ENCODE measurements at places on chromosomes 3 and 15.

GRCh38 chr15:66169023-66169422 is 84.5 kb downstream of the MEGF11 start:
- DNase-seq: peak; percentile 5

GRCh38 chr15:64161688-64162477 is 939 bp downstream of the PPIB start:
- no peak for DNase-seq

- DNase-seq: peak; percentile 88
Observed at GRCh38 chr3:32460031-32460749, 42.5 kb downstream of the CMTM6 start.

DNA sequence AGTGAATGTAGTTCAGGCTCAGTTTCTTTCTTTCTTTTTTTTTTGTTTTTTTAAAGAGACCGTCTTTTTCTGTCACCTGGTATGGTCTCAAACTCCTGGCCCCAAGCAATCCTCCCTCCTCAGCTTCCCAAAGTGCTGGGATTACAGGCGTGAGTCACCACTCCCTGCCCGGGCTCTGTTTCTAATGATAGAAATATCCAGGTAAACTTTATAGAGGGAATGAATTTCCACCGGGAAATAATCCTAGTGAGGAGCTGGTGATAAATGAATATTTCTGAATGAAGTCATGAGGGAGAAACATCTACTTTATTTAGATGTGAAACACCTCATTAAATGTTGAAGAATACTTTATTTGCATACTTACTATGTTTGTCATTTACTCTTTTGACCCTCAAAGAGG is 7.2 kb downstream of the RNF13 start:
- no peak for DNase-seq

DNA sequence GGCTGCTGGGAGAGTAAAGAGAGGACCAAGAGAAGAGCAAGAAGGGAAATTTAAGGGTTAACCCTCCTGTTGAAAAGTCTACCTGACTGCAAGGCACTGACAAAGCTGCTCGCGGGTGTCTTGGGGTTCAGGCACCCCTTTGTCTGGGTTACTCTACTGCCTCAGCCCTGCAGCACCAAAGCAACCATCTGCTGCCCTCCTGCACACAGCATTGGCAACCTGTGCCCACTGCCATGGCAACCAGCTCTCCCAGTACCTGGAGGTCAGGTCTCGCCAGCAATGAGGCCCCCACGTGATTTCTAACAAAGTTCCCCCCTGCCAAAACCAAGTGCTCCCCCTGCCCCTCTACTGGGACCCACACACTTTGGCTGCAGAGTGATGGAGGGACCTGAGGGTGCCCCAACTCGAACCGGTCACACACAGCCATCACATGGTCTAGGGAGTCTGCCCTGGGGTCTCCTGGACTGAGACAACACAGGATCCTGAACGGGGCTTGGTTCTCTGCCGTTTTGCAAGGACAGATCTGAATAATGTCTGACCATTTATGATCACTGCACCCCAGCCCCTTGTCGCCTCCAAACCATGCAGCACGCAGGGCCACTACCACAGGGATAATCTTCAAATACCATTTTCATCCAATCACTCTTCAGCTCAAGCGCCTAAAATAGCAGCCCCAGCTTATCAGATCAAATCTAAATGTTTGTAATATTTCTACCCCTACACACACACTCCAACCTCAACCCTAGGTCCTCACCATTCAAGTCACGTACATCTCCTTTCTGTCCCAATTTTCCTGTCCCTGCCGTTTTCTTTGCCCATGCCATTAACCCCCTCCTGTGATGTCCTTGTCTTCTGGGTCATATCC is 50.7 kb downstream of the ADCY5 start:
- DNase-seq: no peak

GRCh38 chr3:69448877-69449276 is 63.0 kb upstream of the FRMD4B start:
- DNase-seq: no peak

DNA sequence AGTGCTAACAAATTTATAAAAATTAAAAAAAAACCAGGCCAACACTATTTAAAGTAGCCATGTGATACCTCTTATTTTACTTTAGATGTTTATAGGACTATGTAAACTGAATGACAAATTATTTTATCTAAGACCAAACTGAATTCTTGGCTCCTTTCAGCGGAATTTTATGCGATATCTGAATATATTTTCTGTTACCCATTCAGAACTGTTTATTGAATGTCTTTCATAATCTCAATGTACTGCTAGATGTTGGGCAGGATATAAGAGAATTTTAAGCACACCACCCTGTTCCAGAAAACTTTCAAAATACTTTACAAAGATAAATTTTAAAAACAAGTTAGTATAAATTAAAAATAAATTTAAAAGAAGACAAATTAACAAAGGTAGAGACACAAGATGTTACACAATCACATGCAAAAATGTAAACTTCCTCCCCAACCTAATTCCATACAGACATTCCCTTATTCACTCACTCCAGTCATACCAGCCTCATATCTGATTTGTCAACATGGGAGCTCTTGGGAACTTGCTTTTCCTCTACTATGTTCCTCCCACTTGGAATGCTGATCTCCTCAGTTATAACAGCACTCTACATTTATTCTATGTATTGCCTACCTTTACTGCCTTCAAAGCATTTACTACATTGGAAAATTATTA is 154.6 kb upstream of the MBNL1 start:
- DNase-seq: no peak

Measured in activated CD4-positive, alpha-beta T cell treated with anti-CD3 and anti-CD28 coated beads, Interleukin-10, Interleukin-2, amounts not matched to agents 100 ng/mL and 50 ng/mL, durations not matched to agents 16 hours and 8 hours (primary cell).